ENCODE measurements at places on chromosomes 6 and 20.

DNA sequence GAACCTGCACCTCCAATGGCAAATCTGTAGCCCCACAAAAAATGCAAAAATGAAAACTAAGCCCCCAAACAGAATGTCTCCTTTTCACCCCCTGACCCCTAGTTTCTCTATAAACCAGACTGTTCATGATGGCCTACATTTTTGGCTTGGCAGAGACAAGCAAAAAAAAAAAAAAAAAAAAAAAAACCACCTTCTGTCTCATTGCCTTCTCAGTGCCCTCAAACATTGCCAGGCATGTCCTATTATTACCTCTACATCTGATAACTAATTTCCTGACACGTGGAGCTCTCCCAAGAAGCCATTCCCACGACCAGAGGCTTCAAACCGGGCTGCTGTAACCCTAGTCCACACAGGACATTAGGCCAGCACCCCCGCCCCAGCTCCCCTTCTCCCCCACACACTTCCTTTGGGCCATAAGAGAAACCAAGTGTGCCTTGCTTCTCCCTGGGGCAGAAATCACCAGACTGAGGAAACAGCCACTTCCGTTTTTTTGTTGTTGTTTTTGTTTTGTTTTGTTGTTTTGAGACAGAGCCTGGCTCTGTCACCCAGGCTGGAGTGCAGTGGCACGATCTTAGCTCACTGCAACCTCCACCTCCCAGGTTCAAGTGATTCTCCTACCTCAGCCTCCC lies 65.4 kb downstream of the GPR6 start:
- no peak for DNase-seq

DNA sequence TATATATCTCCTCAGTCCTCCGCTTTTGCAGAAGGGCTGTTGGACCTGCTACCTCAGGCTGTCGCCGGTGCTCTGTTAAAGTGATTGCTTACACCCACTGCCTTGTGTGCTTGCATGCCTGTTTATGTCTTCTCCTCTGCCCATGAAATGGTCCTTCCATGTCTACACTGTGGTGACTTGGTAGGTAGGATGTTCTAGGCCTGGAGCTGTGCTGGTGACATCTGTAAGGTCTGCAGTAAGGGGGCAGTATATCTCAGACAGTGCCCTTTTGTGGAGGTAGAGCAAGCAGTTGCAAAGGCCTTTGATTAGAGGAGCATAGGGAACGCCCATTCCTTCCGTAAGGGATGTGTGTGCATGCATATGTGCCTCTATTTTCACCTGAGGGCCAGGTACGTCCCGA lies 40.3 kb downstream of the VAPB start:
- no peak for DNase-seq

DNA sequence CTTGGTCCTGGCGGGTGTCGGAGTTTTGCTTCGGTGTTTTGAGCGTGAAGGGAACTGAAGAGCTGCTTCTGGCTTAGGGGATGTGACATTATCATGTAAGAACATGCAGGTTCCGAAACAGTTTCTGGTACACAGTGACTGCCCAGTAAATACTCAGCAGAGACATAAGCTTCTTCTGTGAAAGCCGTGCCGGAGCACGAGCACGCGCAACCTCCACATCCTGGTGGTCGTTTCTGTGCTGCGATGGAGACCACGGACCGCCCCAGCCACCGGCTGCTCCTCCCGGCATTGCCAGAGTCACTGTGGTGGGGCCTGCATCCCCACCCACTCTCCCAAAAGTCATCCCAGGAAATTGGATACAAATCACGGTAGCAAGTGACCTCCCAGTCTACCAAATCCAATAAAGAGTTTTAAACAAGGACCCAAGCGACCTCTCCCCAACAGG lies 18.7 kb downstream of the KIF25 start:
- DNase-seq = no peak

- no peak for DNase-seq
These were observed 12.9 kb upstream of the EFCAB8 start for GRCh38 chr20:32845786-32846185.

DNA sequence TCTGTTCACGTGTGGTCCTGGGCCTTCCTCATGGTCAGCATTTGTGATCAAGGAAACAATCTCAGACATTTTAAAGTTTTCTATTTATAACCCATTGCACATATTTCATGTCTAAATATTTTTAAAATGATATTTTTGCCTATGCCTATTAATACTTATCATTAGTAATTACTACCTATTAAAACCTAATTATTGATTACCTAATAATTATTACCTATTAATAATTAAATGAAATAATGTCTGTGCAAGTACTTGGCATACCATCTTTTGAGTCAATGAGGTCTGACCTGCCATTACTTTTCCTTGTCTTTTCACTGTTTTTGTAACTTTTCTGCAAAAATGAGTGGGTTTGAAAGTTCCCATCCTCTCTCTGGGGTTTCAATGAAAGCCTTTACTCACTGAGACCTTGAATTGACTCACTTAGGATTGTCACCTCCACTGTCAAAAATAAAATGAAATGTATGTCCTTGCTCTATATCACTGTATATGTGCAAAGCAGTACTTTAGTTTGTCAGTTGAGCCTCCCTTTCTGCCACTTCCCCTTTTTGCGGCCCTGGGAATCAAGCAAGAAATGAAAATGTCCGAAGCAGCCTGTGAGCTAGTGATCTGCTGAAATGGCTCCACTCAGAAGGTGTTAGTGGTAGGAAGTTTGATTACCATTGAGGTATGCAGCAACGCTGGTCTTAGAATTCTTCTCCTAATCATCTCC lies 87.8 kb downstream of the L3MBTL3 start:
- DNase-seq = no peak

- no peak for DNase-seq
These were observed 21.6 kb upstream of the GJA1 start for GRCh38 chr6:121413879-121414278.

DNA sequence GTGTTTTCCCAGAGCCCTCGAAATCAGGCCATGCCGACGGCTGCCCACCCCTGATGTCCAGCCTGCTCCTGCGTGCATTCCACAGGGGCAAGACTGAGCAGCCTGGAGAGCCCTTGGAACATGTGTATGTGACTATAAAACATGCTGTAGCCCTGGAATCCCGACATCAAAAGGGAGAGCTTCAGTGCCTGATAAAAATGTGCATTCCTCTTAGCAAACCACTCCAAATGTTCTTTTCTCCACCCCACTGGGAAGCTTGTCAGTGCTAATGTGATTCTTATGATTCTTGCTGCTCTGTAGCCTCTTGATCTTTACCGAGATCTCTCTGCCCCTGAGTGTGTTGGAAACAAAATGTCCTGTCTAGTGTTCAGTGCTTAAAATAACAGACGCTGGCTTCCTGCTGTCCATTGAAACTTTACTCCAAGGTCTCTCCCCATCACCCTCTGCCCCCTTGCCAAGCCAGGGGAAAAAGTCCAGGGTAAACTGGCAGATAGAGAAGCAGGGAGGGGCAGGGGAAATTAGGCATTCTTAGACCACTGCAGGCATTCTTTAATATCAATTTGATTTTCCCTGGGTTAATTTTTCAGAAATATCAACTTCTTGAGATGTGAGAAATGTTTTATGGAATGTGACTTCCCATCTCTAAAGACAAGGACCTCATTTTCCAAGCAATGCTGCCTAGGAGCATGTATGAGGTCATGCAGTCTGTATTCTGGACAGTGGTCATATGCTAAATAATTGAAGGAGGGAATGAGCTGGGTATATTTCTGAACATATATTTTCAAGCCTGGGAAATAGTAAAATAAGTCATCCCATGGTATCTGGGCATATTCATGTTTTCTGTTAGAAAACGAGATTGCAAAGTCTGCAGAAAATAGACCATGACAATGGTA lies 73.8 kb upstream of the ISM1 start:
- DNase-seq = no peak

DNA sequence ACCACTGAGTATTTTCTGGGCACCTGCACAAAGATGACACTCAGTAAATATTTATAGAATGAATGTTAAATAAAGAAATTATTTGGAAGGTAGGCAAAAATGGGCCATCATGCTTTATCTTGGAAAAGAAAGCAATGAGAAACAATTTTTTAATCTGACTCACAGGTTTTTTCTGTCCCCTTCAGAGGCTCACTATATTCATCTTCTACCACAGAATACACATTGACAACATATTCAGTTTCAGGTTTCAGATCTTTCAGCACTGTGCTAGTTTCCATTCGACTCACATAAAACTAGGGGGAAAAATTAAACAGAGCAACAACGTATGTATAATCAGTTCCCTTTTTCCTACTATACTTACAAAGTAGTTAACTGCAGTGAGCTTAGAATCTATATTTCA lies 58.3 kb downstream of the COL12A1 start:
- no peak for DNase-seq

GRCh38 chr6:26296857-26297648 lies 67.9 kb upstream of the BTN3A2 start:
- no peak for DNase-seq

DNA sequence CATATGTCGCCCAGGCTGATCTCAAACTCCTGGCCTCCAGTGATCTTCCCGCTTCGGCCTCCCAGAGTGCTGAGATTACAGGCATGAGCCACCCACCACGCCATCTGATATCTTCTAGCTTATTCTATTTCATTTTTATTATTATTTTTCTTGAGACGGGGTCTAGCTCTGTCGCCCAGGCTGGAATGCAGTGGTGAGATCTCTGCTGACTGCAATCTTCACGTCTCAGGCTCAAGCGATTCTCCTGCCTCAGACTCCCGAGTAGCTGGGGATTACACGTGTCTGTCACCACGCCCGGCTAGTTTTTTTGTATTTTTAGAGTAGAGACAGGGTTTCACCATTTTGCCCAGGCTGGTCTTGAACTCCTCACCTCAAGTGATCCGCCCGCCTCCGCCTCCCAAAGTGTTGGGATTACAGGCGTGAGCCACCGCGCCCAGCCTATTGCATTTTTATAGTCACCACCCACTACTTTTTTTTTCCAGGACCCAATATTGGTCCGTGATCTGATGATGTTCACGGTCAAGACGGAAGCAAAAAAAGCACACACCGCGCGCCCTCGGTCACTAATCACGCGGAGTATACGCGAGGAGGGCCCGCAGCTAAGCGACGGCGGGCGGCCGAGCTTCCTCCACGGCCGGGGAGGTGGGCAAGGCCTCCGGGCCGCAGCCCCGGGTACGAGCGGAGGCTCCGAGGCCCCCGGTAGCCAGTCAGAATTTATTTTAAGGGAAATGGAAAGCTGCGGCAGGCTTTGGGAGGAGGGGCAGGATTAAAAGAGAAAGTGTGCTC lies 1.1 kb upstream of the LSM14B start:
- no peak for DNase-seq

DNA sequence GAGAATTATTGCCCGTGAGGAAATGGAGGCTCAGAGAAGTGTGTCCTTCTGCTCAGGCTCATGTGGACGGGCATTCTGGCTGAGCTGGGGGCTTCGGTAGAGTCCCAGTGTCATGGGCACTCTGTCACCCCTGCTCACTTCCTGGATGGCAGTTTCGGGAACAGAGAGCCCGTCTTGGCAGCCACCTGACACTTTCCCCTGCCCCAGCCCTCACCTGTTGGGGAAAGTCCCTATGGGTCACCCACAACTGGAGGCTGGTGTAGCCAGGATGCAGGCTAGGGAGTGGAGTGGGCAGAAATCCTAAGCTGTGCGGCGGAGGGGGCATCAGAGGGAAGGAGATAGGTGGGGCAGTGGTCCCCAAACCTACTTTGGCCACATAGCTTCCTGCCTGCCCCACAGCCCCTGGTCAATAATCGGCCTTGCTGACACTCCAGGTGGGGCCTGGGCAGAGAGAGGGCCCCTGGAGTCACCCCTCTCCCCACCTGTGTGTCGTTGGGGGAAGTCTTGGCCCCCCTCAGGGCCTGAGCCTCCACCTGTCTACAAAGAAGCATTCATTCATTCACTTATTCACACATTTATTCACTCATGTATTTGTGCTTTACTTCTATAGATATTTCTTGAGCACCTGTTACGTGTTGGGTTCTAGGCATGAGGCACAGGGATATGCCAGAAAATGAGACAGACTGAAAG lies 40.5 kb downstream of the SNAI1 start:
- no peak for DNase-seq

DNA sequence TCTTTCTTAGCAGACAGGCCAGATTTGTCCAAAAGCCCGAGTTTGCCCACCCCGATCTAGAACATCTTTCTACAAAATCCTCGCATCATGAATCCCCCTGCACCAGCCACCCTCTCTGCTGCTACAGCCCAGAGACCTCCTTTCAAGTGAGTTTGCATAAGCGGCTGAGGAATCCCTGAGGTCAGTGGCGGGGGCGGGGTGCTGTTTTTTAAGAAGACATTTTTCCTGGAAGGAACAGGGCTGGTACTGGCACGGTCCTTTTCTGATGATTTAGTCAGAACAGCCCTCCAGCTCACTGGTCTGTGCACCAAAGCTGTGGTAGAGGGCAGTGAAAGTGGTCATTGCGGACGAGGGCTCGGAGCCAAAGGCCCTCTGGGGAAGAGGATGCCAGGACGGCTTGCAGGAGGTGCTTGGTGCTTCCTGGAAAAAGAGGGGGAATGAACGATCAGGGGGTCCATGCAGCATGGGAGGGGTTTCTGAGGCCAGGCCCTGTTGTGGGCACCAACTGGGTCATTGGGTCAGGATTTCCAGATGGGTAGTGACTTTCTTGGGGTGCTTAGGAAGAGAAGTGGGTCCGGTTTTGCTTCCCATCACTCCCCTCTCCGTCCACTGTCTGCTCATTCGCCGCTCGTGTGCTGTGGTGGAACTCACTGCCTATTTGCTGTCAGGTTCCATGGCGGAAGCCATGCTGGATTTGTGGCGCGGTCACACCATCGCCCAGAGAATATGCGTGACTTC lies 50.4 kb downstream of the GNAS-AS1 start:
- no peak for DNase-seq

DNA sequence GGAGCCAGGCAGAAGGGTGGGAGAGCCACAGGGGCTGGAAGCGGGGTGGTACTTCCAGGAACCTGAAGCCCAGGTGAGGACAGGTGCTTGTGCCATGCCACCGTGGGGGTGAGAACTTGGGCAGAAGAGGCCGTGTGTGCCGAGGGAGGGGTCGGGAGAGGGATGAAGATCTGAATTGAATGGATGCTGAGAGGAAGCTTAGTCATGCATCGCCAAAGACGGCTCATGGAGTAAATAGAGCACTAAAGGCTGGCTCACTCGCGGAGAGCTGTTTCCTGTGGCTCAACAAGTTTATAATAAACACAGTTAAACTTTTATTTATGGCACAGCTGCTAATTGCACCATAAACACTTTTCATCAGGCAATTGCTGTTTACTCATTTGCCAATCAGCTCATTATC lies 21.7 kb upstream of the MYT1 start:
- DNase-seq = no peak

DNA sequence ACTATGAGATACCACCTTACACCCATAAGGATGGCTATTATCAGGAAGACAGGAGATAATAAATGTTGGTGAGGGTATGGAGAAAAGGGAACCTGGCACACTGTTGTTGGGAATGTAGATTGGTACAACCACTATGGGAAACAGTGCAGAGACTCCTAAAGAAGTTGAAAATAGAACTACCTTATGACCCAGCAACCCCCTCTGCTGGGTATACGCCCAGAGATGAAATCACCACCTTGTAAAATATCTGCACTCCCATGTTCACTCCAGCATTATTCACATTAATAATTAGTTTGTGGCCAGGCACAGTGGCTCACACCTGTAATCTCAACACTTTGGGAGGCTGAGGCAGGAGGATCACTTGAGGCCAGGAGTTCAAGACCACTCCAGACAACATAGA lies 26.8 kb downstream of the ZBTB9 start:
- no peak for DNase-seq

All from GM04503 (cell line).